ENCODE measurements at places on chromosomes 2 and 18. TPM values are rescaled to one million over a fixed set of nuclear protein-coding genes. Genes with fewer than 3 reads are reported as not detected.

BOD1L2 gene
- not detected for total RNA-seq

GPR155 gene
- total RNA-seq, result 21.3 TPM

UGT1A8 gene
- total RNA-seq, result not detected

PLGLB1 gene
- not detected for total RNA-seq

NEURL3 gene
- total RNA-seq, result not detected

Measured in sigmoid colon (tissue), 7 donors.